ENCODE measurements at places on chromosomes 11 and 22.
A peak's percentile ranks its signal among the peaks of the same experiment; 100 is the strongest.

- peak; percentile 98 for DNase-seq
Measured at GRCh38 chr11:16607675-16608644, 130.5 kb upstream of the C11orf58 start.

- DNase-seq, result peak; percentile 33
Measured at GRCh38 chr11:43278193-43278956, 33.4 kb upstream of the API5 start.

GRCh38 chr11:131666617-131667016, 296.2 kb downstream of the NTM start:
- DNase-seq, result no peak

- no peak for DNase-seq
Measured at GRCh38 chr22:28900379-28900925, 17.1 kb downstream of the ZNRF3 start.

GRCh38 chr11:33574331-33574730, 126.3 kb downstream of the C11orf91 start:
- DNase-seq, result no peak

- DNase-seq, result peak; percentile 92
Measured at GRCh38 chr11:66317723-66318599, 1.1 kb upstream of the CD248 start.

DNA sequence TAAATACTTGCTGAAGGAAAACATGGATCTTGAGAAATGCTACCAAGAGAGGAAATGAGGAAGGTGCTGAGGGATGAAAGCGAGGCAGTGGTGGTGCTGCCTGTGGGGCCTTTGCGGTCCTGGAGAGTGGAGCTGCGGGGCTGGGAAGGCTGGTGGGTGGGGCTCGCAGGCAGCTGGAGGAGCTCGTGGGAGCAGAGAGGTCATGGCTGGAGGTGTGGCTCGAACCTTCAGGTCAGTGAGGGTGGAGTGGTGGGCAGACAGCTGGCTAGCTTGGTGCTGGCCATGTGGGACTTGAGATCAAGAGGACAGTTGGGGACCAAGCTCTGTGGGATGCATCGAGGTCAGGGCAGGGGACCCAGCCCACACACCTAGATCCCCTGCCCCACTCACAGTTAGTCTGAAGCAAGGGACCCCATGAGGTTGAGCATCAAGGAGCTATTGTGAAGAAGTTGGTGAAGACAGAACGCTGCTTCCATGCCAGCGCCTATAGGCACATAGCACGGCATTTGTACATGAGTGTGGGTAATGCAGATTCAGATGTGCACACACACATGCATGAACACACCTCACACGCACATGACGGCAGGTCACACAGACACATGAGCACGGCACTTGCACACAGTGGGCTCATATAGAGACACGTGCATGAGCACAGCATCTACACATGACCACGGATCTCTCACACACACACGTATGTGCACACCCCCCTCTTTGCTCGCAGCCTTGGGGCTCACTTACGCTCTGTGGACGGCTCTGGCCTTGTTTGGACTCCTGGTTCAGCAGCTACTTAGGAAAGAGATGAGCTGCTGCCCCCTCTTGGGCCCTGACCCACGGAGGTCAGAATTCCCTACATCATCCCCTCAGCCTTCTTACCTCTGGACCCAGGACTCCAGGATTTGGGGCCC, 30.4 kb downstream of the SHANK3 start:
- DNase-seq, result no peak

DNA sequence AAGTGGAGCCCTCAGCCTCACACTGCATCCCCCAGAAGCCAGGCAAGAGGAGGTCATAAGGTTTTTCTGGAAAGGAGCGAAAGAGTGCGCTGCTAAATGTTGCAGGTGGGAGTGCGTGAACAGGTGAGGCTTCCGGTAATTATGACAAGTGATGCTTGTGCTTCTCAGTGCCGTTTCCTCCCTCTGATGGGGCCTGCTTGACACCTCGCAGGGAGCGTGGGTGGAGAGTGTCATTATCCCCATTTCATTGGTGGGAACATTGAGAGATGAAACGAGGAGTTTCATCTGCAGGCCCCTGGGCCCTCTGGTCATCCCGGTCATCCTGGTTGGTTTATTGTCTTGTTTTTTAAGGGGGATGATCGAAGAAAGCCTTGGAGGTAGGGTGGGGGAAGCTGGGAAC, 57.5 kb downstream of the BCR start:
- DNase-seq, result no peak

DNA sequence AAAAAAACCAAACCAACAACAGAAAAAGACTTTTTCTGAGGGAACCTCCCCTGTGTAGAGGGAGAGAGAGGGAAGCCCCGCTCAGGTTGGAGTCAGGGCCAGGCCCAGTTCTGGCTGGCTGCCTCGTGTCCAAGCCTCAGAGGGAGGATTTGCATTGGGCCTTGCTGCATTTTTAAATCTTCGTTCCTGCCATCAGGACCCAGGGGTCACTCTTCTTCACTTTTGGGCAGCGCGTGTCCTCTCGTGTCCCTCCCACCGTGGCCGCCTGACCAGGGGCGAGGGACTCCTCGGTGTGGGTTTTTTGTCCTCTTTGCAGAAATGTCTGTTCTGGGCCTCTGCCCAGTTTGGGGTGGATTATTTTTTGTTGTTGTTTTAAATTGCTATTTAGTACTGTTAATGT, 57.9 kb downstream of the LRRC74B start:
- no peak for DNase-seq

GRCh38 chr22:45208993-45209838, 31.5 kb downstream of the KIAA0930 start:
- no peak for DNase-seq

GRCh38 chr22:20749453-20749852, 24.5 kb upstream of the SERPIND1 start:
- no peak for DNase-seq

DNA sequence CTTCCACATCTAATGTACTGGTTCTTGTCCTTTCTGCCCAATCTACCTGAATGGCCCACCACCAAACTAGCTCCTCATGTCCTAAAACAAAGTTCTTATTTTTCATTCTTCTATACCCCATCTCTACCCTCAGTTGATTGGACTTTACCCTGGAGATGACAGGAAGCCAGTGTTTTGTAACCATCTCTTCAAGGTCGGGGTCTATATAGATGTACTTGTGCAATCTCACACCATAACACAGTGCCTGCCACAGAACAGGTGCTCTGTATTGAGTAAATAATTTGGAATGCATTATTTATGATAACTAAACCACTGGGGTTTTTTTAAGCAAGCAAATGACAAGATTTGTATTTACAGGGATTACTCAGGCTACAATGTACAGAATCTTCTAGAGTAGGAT, 76.7 kb upstream of the FAM181B start:
- no peak for DNase-seq

- DNase-seq, result peak; percentile 49
Measured at GRCh38 chr22:24510637-24511625, 15.8 kb downstream of the UPB1 start.

DNA sequence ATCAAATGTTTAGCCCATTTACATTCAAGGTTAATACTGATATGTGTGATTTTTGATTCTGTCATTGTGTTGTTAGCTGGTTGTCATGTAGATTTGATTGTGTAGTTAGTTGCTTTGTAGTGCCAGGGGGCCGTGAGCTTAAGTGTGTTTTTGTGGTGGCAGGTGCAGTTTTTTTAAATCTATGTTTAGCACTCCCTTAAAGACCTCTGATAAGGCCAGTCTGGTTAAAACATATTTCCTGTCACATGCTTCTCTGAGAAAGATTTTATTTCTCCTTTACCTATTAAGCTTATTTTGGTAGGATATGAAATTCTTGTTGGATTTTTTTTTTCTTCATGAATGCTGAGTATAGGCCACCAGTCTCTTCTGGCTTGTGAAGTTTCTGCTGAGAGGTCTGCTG, 540.6 kb downstream of the LUZP2 start:
- no peak for DNase-seq

- DNase-seq, result no peak
Measured at GRCh38 chr11:85663080-85663752, 1.7 kb downstream of the CREBZF start.

DNA sequence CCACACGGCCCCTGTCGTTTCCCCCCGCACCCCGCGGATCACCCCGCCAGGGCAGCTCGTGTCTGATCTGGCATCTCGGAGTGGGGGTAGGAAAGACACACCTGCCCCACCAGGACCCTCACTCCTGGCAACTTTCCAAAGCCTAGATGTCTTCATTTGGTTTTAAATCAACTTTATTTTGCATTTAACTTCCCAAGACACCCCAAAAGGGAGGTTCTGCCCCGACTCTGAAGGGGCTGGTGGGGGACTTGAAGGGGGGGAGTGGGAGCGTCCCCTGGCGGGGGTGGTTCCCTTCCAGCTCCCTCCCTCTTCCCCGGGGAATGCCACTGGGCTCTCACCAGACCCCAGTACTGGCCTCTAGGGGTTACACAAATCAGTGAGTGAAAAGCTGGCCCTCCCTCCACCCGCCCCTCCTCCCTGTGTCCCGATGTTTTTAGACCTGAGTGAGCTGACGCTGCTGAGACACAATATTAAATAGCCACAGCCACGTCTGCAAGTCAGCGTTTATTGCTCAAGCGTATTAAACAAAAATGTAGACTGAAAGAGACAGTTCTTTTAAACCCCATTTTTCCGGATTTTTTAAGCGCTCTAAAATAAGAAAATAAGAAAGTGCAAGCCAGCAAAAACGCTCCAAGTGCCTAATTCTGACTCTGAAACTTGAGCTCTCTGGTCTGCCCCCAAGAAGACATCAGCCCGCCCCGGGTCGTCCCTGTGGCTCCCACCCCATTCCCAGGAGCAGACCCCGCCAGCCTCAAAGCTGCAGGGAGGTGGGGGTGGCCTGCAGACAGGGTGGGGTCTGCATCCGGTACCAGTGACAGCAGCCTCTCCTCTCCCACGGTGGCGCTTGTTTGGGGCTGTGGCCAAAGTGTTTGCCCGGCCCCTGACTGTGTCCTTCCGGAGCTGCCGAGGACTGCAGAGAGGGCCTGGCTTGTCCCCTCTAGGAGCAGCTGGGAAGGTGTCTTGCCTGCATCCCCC, 1.1 kb upstream of the TTLL8 start:
- peak; percentile 89 for DNase-seq

DNA sequence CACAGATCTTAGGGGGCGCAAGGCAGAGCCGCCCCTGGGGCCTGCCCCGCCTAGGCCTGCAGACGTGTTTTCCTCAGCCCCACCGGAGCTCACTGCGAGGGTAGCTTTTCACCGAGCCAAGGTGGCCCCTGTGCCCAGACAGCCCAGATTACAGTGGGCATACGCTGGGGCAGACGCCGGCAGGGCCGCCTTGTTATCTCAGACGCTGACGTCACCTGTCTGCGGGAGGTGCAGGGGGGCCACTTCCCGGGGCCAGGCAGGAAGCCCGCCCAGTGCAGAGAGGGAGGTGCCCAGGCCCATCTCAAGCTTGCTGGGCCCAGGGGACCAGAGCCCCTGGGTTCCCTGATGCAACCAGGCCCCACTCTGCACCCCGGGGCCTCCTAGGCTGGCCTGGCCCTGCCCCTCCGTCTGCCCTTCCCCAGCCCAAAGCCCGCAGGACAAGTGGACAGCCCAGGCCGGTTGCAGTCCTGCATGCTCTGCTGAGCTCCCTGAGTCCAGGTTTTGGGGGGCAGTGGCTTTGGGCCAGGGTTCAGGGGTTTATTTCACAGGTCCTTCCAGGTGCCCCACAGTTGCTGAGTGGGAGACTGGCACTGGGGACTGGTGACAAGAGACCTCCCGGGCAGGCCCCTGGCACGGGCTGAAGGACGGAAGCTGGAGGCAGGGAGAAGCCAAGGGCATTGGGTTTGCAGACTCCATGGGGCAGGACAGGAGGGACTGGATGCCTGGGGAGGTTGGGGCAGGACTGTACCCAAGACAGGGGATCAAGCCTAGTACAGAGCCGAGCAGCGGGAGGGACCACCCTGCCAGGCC, 38.6 kb downstream of the IGF2 start:
- peak; percentile 63 for DNase-seq

GRCh38 chr11:66068154-66068821, 1.8 kb upstream of the PACS1 start:
- DNase-seq, result peak; percentile 69

GRCh38 chr22:45994491-45995404, 17.8 kb upstream of the WNT7B start:
- peak; percentile 69 for DNase-seq

DNA sequence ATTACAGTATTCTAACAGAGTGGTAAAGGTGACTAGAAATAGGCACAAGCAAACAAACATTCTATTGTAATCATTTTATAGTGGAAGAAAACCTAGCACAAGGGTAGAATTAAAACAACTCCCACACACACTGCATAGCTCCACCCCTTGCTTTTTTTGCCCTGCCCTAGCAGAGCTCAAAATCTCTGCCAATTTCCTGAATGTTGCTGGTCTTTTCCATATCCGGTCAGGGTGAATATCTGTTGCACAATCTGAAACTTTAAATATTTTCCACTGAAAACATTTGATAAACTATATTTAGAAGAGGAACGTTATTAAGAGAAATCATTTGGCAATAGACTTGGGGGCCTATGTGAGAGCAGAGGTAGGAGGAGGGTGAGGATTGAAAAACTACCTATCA, 2.7 kb downstream of the SPA17 start:
- peak; percentile 14 for DNase-seq

- no peak for DNase-seq
Measured at GRCh38 chr11:76209375-76209972, 3.2 kb upstream of the WNT11 start.

DNA sequence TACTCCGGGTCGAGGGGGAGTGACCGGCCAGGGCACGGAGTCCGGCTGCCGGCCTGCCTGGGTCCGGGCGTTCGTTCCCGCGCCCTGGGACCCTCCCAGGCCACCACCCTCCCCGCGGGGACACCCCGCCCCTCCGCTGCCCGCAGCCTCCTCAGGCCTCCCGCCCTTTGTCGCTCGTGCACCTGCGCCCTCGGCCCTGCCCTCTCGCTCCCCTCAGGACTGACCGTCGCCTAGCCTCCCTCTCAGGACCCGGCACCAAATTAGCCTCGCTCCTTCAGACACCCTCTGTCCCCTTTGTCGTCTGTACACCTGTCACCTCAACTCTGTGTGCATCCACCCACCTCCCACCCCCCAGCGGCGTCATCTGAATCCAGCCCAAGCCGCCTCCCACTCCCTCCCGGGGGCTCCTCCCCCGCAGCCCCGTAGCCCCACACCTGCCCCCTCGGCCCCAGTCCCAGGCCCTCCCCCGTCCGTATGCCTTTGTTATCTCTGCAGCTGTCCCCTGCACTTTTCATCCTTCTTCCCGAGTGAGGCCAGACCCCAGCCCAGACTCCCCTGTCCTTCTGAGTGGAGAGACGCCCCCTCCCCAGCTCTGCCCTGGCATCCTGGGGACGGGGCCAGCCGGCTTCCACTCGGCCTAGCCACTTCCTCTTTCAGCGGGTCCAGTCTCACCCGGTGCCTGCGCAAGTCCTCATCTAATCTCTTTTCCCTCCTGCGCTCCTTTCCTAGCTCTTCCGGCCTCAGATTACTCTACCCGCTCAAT, 643 bp downstream of the TIGD3 start:
- DNase-seq, result peak; percentile 18

DNA sequence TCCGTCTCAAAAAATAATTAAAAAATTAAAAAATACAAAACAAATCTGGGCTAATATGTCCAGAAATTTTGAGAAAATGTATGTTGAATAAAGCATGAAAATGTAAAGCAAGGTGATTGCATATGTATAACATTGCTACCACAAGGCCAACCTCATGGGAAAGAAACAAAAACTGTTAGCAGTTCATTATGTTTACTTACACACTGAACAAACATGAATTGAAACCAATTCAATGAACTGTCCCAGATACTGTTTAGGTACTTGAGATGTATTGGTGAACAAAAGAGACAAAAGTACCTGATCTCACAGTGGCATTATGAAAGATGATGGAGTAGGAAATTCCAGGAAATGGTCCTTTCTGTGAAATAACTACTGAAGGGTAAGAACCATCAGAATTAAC, 43.8 kb upstream of the IGLL5 start:
- DNase-seq, result no peak

Measured in umbilical cord (tissue), 2 donors.